ENCODE measurements at places on chromosomes 3 and 15.

DNA sequence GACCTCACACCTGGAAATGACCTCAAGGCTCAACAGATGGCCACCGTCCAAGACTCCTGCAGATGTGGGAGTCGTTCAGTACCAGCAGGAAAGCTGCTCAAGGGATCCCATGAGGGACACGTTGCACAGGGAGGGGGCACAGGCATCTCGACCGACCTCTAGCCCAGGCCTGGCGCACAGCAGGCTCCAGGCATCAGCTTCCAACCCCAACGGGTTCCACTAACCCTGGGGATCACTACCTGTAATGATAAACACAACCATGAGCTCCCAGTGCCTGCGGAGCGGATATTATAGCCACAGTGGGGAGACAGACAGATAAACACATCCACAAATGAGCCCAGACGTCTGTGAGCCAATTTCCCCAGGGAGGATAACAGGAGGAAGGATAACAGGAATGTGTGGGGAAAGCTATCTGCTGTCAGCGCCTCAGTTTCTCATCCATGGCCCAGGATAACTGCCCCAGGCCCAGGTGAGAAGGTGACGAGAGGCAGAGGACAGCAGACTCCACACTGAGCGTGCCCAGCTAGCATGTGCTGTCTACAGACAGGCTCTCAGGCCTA lies 19.9 kb downstream of the NUP210 start:
- DNase-seq, result no peak

GRCh38 chr15:64930778-64931371 lies 19.2 kb downstream of the ANKDD1A start:
- DNase-seq, result no peak

GRCh38 chr3:158470944-158471638 lies 99.9 kb upstream of the MLF1 start:
- no peak for DNase-seq

DNA sequence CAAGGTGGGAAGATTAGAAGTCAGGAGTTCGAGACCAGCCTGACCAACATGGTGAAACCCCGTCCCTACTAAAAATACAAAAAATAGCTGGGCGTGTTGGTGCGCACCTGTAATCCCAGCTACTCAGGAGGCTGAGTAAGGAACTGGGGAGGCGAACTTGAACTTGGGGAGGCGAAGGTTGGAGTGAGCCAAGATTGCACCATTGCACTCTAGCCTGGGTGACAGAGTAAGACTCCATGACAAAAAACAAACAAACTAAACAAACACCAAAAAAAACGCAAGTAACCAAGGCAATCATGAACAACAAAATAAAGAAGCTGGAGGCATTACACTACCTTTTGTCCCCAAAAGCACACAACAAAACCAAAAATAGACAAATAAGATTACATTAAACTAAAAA lies 547.3 kb upstream of the GBE1 start:
- DNase-seq, result no peak

- peak; percentile 59 for DNase-seq
Measured at GRCh38 chr3:52849656-52850055, 14.8 kb upstream of the MUSTN1 start.

DNA sequence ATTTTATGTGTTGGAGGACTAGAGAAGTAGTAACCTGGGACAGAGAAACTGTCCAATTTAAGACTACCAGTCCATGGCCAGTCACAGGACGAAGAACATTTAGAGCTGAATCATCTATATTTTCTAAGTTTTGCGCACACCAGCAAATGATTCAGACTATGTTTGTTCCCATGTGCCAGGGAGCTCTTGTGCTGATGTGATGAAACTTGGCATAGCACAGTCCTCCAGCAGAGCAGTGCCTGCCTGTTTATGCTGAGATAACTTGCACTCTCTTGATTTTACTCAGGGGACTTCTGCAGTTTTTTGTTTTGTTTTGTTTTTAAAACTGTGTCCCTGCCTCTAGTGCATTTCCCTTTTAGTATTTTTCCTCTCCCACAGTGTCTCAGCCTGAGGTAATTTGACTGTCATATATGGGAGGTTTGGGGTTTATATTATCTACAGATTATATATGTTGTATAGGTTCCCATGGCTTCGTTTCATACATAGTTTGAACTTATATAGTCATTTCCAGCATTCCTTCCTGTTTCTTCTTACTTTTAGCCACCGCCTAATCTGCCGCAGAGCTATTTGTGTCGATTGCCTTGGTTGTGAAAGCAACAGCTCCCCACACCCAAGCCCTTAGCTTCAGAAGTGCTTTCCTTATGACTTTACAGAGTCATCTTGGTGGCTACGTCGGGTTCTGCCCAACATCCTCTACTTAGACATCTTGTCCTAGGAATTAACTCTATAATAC lies 45.5 kb downstream of the PPM1L start:
- DNase-seq, result no peak

- DNase-seq, result no peak
Measured at GRCh38 chr3:146091397-146091796, 69.6 kb downstream of the PLOD2 start.

- no peak for DNase-seq
Measured at GRCh38 chr3:191424881-191425280, 36.1 kb upstream of the PYDC2 start.

- no peak for DNase-seq
Measured at GRCh38 chr15:74543583-74543982, 2.6 kb downstream of the ARID3B start.

DNA sequence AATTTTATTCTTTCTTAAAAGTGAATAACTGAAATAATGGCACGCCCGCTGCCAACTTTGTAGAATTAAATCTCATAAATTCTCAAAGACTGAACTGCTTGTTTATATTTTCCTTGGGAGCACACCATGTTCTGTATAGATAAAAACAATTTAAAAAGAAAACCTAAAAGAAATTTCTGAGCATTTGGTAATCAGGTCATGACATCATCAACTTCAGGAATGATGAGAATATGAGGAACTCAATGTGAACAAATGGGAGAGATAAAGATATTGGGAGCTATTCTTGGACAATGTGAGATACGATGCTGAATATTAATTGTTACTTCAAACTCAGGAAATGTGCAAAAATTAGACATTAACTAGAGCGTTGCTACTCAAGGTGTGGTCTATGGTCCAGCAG lies 10.0 kb upstream of the VGLL3 start:
- no peak for DNase-seq

DNA sequence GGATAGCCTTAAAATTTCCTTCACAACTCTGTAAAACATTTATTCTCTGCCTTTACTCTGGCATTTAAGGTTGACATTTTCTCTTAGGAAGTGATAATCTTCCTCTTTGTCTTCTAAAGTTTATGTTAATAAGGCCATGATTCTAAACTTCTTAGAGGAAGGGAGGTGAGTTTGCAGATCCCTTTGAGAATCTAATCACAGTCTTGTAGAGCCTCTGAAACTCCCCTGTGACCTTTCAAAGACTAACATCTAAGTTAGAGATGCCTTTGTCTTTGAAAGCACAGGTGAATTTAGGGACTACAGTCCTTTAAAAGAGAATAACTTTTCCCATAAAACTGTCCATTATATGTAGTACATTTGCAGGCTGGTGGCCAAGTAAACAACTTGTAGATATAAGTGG lies 115.1 kb downstream of the PLCL2 start:
- DNase-seq, result no peak

DNA sequence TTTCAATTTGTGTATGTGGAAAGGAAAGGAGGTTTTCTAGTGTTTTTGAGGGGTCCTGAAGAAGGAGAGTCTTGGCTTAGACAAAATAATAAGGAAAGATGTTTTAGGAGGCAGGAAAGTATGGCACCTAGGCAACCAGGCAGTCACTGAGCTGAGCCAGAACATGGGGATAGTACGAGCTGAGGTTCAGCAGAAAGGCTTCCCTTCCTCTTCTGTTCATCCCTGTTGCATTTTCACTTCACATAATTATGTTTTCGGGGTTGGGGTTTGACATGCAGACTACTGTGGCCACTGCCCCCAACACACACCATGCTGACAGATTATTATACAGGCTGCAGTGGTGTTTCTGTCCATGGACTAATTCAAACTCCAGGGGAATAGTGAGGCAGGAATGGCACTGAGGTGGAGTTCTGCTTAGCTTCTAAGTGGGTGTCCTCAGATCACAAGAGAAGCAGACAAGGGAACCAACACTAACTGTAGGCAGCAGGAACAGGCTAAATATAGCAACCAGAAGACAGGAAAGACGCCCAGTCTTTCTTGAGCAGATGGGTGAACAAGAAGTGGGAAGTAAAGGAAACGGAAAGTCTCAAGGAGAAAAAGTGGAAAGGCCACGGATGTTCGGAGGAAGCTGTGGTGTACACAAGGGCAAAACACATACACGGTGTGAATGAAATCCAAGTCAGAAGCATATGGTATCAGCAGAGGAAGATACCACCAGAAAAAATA lies 305.8 kb downstream of the PLCL2 start:
- DNase-seq, result no peak

- DNase-seq, result no peak
Measured at GRCh38 chr3:37762698-37763097, 99.0 kb upstream of the CTDSPL start.

- no peak for DNase-seq
Measured at GRCh38 chr3:13401149-13401548, 19.0 kb downstream of the NUP210 start.

DNA sequence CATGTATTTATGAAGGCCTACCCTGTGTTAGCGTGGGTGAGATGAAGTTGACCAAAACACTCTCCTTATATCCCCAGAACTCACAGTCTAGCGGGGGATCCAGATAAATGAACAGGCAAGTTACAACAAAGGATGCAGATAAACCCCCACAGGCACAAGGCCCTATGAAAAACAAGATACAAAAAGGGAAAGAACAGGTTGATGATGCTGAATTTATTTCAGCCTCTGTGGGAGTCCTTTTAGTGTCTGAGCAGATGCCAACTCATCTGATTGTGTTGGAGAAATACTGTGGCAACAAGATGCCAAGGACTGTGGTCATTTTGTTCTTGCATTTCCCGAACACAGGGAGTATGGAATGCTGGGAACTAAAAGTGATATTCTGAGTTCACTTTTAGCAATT lies 300.0 kb downstream of the CHST2 start:
- DNase-seq, result no peak

- no peak for DNase-seq
Measured at GRCh38 chr3:157477441-157477840, 25.8 kb downstream of the VEPH1 start.

GRCh38 chr15:65195548-65195923 lies 10.4 kb upstream of the CLPX start:
- DNase-seq, result no peak

Measured in posterior cingulate gyrus (tissue), 11 donors.